Activated CD4-positive, alpha-beta T cell treated with anti-CD3 and anti-CD28 coated beads for 4 hours (primary cell): ENCODE measurements at places on chromosomes 6 and 20.

DNA sequence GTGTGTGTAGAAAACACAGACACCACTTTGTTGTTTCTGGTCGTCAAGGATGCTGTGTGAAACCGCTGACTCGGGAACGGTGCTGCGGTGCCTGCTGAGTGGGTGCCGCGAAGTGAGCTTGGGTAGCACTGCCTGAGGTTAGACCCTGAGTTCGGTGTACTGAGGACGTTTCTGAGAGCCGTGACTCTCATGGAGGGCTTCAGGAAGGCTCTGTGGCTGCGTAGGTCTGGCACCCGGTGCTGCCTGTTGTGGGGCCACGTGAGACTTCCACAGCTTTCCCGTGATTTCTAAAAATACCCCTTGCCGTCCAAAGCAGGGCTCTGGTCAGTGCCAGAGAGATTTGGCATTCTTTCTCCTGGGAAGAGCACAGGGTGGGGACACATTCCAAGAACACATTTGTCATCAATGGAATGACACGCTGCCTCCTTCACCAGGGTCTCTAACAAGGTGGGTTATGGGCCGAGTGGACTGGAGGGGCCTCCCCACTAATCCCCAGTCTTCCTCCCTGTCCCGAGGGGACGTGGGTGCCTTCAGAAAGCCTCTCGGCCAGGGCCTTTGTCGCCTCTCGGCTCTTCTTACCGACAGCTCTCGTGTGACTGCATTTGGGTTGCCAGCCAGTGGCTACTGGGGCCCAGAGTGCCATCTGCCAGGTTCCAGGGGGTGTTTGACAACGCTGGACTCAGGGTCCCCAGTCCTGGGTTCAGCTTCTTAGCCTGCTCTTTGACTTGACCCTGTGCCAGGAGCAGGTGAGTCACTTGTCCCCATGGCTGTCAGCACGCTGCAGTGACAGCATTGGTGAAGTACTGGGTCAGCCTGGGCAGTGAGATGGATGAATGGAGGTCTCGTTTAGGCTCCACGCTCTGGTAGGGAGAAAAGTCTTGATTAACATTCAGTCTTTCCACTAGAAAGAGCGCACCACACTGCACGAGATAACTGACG, 62.2 kb downstream of the SYNJ2 start:
- no peak for DNase-seq

GRCh38 chr6:39062014-39062740, 13.6 kb downstream of the GLP1R start:
- DNase-seq: no peak

- no peak for DNase-seq
Measured at GRCh38 chr20:44089987-44090674, 96.9 kb downstream of the JPH2 start.

GRCh38 chr6:105624021-105624420, 221.1 kb upstream of the PREP start:
- DNase-seq: no peak

GRCh38 chr20:47865912-47866311, 80.6 kb upstream of the SULF2 start:
- no peak for DNase-seq

- DNase-seq: no peak
Measured at GRCh38 chr6:164087870-164088269, 673.4 kb downstream of the QKI start.
